ENCODE measurements at places on chromosomes 12 and 14.

GRCh38 chr14:33307691-33308251 is 369.1 kb downstream of the NPAS3 start:
- DNase-seq = peak; percentile 6

- no peak for DNase-seq
Observed at GRCh38 chr12:26697217-26697616, 135.8 kb downstream of the ITPR2 start.

GRCh38 chr14:35046751-35047536 is 872 bp downstream of the FAM177A1 start:
- DNase-seq = no peak

DNA sequence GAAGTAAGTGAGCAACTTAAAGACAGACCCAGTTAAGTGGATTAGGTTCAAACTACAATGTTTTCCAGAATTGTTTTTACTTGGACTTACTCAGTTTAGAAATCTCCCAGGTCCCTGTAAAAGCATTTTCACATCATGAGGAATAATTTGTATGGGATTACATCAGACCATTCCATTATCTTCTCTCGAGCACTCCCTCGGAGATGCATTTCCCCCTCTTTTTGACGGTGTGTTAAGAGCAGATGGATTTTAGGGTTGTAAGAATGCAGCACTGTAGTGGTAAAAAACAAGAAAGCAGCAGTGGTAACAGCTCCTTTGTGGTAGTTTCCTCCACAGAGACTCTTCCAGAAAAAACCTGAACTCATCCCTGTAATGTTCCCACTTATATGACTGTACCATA is 488.4 kb downstream of the BCAT1 start:
- no peak for DNase-seq

DNA sequence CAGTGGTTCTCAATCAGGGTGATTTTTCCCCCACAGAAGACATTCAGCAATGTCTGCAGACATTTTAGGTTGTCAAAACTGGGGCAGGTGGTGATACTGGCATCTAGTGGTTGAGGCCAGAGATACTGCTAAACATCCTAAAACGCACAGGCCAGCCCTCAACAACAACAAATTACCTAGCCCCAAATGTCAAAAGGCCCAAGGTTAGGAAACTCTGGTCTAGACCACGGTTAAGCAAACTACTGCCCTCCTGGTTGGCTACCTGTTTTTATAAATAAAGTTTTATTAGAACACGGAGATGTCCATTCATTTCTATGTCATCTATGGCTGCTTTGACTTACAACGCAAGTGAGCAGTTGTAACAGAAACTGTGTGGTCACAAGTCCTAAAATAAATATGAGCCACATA is 186.7 kb downstream of the EFCAB11 start:
- DNase-seq = peak; percentile 40

DNA sequence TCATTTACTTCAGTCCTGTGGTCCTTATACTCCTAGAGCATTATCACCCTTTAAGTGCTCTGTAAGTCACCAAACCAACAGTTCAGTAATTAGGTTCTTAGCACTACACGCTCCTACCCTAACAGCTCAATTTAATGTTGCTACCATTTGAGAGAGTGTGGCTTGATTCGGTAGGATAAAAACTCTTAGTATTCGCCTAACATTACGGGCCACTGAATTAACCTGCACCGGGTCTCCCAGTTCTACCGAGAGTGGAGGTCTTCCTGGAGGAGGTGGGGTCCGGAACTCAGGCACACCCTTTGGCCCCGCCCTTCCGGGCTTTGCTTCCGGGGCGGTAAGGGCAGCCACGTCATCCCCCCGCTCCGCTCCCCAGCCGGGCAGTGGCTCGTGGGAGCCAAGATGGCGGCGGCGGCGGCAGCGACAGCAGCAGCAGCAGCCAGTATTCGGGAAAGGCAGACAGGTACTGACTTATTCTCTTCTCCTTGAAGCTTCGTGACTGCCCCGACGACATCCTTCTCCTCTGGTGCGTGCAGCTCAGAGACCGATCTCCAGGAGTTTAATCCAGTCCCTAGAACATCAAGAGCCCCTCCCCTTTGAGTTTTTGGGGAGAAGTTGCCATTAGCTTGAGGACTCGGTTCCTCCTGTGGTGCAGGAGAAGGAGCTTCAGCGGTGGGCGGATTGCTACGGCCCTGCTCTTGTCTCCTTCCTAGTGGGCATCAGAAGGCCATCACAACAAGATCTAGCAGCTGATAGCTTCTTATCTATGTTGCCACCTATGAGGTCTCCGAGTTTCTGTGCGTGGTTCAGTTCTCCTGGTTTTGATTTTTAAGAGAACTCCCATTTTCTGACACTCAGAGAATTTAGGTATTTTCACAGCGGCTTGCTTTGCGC is at the start of gene SCFD1:
Gene SCFD1 (plus strand): TSS at position 380 of the 891 bp plus-strand sequence. CDS start 20 bp downstream, at position 400.
- peak; percentile 86 for DNase-seq

DNA sequence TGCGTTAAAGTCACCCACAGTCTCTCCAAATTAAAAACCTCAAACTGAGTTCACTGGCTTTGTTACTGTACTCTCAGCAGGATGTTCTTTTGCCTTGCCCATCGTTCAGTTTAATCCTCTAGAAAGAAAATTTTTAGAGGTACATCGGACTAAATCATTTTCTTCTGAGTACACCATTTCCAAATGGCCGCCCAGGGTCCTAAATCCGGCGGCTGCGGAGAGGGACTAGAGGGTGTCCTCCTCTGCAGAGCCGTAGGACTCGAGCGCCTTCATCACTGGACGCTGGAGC is 1.4 kb downstream of the LIN7A start:
- DNase-seq = no peak

DNA sequence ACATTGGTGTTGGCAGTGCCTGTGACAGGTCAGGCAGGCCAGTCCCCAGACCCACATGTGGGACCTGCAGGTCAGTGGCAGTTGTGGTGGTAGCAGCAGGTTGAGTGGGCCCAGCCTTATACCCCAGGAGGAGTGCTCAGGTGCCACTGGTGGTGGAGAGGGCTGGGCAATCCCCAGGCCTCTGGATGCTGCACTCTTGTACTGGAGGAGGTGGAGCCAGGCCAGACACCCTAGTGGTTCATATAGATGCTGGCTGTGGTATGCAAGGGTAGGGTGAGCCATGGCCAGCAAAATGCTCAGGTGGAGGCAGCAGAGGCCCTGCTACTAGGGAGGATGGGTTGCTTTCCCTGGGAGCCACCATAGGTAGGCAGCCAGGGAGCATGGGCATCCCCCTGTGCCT is 190.4 kb upstream of the TMPO start:
- no peak for DNase-seq

Data from amniotic stem cell (primary cell).